Activated CD4-positive, alpha-beta T cell treated with anti-CD3 and anti-CD28 coated beads, Interleukin-2, Interleukin-4, amounts not matched to agents 100 ng/mL and 50 ng/mL, durations not matched to agents 16 hours and 8 hours (primary cell): ENCODE measurements at places on chromosomes 3 and 15.

DNA sequence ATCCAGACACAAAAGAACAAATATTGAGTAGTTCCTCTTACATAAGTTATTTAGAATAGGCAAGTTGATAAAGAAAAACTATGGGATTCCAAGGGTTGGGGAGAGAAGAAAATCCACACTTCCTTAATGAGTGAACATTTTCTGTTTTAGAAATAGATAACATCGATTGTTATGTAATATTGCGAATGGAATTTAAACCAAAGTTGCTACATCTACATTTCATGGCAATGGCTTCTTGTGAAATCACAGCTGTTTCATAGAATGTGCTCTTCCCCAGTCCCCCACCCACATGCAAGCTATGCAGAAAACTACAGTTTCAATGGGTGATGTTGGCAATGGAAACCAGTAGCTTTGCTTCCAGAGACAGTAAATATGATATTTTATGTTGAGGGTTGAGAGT lies 1639.5 kb downstream of the SI start:
- DNase-seq = no peak

DNA sequence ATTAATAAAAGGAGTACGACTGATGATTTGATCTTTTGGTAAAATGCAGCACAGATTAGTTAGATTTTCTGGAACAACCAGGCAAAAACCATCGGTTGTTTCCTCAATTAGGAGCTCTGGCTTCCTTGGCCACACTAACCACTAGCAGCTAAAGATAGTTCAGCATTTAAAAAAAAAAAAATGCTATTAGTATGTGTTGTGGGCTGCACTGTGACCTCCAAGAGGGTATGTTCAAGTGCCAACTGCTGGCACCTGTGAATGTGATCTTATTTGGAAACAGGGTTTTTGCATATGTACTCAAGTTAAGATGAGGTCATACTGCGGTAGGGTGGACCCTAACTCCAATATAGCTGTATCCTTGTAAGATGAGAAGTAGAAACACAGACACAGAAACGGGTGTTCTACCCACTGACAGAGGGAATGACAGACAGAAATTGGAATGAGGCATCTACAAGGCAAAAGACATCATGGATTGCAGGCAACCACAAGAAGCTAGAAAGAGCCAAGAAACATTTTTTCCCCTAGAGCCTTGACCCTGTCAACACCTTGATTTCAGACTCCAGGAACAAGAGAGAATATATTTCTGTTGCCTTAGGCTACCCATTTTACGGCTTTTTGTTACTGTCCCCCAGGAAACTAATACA lies 534.6 kb upstream of the ROBO2 start:
- no peak for DNase-seq

GRCh38 chr3:101256511-101256910 lies 63.9 kb downstream of the IMPG2 start:
- no peak for DNase-seq

GRCh38 chr3:118808723-118809122 lies 225.9 kb downstream of the IGSF11 start:
- DNase-seq = no peak

- DNase-seq = no peak
These were observed 358.1 kb downstream of the MECOM start for GRCh38 chr3:169305460-169305859.

DNA sequence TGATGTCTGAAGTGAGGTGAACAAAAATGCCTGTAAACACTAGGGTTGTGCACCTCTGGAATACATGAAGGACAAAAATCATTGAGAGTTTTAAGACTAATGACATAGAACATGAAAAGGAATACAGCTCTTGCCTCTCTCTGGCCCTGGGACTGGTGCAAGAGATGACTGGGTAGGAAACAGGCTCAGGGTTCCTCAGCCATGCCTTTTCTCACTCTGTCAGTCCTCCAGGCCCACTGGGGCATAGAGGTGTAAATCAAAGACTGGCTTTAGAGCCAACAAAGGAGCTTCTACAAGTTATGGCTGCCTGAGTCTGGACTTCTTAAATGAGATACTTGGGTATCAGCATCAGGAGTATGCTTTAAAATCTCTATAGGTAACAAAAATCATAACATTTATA lies 554.7 kb upstream of the KCNMB2 start:
- DNase-seq = no peak

DNA sequence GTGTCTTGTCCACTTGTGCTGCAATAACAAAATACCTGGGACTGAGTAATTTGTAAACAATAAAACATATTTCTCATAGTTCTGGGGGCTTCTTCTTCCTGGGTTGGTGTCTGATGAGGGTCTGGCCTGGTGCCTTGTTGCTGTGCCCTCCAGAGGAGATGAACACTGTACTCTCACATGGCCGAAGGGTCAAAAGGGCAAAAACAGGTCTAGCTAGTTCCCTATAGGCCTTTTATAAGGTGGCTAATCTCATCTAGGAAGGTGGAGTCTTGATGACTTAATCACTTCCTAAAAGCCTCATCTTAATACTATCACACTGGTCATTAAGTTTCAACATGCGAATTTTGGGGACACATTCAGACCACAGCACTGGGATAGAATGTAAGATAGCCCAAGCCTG lies 228.4 kb downstream of the TLE3 start:
- DNase-seq = no peak

DNA sequence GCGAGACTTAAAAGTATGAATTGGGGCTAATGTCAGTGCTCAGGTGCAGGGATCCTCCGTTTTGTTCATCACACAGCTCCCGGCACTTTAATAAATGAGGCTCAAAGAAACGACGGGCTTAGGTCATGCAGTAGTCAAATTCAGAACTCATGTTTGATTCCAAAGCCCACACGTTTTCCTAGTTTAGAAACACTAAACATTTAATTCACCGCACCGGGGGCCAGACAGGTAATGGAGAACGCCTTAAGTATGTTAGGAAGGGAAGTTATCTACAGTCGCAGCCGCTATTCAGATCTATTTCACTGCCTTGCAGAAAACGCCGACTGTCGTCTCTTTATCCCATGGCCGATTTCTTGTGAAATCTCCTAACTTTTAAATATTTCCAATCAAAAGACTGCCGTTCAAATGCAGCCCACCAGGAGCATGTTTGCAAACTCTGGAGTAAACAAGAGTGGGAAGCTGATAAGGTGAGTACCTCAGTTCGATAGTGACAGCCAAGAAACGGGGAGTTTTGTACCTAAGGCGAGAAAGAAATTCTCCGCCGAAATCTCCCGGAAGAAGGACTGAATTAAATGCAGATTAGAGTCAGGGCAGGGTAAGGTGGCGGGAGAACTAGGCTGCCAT lies 569 bp downstream of the HIGD2B start:
- DNase-seq = no peak

GRCh38 chr3:146283781-146284445 lies 33.0 kb upstream of the PLSCR4 start:
- DNase-seq = no peak
